ENCODE measurements at places on chromosomes 6 and 20.

- DNase-seq = no peak
These were observed 93.7 kb downstream of the TIAM2 start for GRCh38 chr6:155088856-155089255.

GRCh38 chr6:31513456-31514165, 15.2 kb upstream of the MCCD1 start:
- peak; percentile 42 for DNase-seq

DNA sequence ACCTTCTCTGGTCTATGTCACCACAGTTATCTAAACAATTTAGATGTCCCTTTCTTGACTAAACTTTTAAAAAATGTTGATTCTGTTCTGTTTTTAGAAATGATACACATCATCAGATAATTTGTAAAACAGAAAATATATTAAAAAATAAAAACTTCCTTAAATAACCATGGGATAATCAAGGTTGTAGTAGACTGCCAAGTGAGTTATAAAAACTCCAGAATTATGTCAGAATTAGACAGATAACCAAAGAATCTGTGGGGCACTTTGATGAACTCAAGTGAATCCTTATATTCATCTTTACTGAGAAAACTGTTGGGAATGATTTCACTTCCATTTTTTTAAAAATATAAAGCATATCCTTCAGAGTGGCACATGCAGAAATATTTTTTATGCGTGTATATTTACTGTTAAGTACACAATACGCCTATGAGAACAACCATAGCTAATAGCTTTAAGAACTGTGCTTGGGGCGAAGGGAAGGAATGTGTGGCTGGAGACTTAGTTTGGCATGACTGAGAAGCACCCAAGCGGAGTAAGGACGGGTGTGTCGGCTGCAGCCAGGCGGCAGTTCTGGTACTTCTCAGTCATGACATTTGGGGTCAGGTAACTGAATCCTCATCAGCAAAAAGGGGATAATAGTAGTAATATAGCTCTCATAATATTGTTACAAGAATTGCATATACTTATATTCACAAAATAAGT, 604.7 kb upstream of the CITED2 start:
- no peak for DNase-seq

GRCh38 chr6:71239694-71240093, 48.9 kb upstream of the OGFRL1 start:
- DNase-seq = no peak

GRCh38 chr20:44532981-44533331, 11.1 kb upstream of the SERINC3 start:
- DNase-seq = no peak

- DNase-seq = no peak
These were observed 25.2 kb downstream of the FBXO30 start for GRCh38 chr6:145789443-145789842.

GRCh38 chr6:193180-193579, 99.1 kb upstream of the DUSP22 start:
- DNase-seq = no peak

DNA sequence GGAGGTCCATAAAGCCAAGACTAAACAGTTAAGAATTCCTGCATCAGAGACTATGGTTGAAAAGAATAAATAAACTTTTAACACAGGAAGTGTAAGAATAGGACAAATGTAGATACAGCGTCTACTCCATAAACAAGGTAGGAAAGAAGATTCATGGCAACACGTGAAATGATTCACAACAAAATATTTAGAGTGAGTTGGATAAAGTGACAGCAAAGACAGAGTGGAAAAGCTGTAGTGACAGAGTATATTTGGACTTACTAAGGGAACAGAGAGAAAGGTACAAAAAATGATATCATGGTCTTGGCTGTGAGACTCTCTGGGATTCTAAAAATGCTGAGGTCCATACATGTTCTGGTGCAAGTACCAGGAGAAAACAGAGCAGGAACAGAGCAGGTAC, 21.9 kb upstream of the KIAA0408 start:
- DNase-seq = no peak

DNA sequence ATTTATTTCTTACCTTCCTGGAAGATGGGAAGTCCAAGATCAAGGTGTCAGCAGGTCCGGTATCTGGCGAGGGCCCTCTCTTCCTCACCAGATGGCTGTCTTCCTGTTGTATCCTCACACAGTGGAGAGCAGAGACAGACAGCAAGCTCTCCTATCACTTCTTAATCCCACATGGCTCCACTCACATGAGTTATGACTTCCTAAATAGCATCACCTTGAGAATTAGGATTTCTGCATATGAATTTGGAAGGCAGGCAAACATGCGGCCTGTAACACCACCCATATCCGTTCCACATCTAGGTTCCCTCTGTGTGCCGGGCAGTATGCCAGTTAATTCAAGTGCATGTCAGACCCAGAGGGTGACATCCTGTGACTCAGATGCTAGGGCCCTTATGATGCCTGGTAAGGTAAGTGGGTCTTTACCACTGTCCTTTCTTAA, 2.1 kb downstream of the RAET1E start:
- peak; percentile 78 for DNase-seq

DNA sequence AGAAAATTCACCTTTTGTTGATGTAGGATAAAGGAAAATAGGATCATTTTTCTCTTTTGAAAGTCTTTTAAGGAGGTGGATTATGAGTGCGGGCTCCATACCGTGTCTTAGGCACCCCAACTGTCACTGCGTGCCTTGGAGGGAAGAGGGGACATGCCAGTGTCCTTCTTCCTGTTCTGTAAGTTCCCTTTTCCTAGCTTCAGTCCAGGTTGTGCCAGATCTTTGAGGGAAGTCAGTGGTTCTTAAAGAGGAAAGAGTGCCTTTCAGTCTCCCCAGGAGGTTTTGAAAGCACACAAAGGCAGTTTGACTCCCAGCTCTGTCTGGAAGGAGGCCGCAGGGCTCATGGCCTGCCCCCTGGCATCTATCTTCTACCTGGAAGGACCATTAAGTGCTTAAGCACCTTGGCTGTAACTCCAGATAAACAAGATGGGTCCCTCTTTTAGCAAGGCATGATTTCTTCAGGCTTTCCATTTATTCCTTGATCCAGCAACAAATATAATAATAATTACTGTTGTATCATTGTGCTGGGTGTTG, 13.0 kb downstream of the EFCAB8 start:
- DNase-seq = no peak

- DNase-seq = no peak
These were observed 404.2 kb upstream of the CITED2 start for GRCh38 chr6:139778688-139779087.

GRCh38 chr20:41116282-41116956, 20.9 kb upstream of the PLCG1 start:
- no peak for DNase-seq

GRCh38 chr20:347640-348484, 951 bp downstream of the NRSN2 start:
- DNase-seq = peak; percentile 90

All from right atrium auricular region (tissue), 2 donors.